NCI-H1694 treated with DMSO at 0.1 percent for 48 hours (cell line): ENCODE measurements at places on chromosomes 1 and 21.

GRCh38 chr1:41371630-41372599, 10.7 kb downstream of the FOXO6 start:
- peak; percentile 78 for DNase-seq

GRCh38 chr1:115839029-115839678, 1.8 kb downstream of the NHLH2 start:
- peak; percentile 73 for DNase-seq

DNA sequence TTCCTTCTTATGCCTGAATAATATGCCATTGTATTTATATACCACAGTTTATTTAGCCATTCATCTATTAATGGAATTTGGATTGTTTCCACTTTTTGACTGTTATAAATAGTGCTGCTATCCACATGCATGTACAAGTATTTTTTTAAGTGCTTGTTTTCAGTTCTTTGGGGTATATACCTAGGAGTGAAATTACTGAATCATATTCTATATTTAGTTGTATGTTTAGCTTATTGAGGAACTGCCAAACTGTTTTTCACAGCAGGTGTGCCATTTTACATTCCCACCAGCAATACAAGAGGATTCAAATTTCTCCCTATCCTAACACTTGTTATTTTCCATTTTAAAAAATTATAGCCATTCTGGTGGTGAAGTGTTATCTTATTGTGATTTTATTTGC, 7.6 kb upstream of the HJV start:
- no peak for DNase-seq

DNA sequence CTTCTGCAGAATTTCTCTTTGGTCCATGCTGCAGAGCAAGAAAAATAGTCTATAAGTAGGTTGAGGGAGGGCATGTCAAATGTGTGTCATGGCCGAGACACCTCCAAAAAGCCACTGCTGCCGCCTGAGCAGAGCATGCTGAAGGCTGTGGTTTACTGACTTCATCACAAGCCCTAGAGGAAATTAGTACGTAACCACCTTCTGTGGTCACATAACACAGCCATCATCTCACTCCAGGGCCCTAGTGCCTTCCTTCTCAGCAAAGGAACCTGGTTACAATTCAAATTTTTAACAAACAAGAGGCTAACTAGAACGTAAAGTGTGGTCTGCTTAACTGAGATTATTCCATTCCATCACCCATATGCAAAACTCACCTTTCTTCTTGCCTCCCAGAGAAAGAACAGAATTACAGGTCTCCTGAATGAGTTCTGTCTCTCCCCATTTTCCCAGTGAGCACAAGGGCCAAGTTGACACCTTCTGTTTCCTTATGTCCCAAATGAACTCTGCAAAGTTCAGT, at the start of gene PTPN22:
Gene PTPN22 (minus strand): TSS at position 116 of the 517 bp plus-strand sequence.
- no peak for DNase-seq

DNA sequence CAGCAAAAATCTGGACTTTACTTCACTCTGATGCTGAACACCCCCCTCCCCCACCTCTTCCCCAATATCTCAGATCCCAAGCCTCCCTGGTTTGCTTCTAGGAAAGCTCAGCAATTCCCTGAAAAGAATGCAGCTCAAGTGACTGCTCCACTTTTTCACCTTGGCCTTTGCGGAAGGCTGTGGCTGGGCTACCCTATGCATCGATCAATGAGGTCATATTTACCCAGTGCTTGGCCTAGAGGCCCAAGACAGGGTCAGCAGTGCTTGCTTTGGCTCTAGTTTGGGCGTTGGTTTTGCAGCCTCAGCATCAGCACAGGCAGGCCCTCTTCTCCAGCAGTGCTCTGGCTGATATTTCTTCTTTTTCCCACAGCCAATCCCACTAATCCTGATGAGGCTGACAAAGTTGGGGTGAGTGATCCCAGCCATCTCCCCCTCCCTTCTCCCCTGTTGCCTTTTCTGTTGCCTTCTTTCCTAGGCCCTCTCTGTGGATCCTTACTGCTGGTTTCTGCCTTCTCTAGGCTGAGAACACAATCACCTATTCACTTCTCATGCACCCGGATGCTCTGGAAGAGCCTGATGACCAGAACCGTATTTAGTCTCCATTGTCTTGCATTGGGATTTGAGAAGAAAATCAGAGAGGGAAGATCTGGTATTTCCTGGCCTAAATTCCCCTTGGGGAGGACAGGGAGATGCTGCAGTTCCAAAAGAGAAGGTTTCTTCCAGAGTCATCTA, 14.2 kb downstream of the FCGR2B start:
- no peak for DNase-seq

GRCh38 chr1:18978706-18979105, 22.2 kb upstream of the IFFO2 start:
- DNase-seq = no peak

- no peak for DNase-seq
Measured at GRCh38 chr1:40421431-40422384, 28.6 kb upstream of the ZFP69B start.

DNA sequence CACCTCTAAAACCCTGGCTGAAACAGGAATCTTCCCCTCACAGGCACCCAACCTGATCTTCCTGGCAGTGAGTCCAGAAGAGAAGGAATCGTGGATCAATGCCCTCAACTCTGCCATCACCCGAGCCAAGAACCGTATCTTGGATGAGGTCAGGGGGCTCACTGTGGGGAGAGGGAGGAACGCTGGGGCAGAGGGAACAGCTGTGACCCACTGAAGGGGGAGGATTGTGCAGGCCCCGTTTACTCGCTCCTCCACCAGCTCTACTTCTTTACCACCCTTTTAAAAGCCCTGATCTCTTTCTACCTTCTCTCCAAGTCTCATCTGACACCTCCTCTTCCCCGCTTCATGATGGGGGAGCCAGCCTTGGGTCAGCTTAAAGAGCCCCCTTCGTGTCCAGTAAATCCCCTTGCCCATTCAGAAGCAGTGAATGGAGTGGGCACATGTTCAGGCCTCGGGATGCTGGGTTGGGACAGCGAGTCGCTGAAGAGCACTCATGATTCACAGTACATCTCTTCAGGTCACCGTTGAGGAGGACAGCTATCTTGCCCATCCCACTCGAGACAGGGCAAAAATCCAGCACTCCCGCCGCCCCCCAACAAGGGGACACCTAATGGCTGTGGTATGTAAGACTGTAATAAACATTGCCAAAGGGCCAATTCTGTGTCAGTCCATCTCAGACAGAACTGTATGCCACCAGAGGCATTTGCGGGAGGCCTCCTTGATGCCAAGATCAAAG, 7.3 kb downstream of the PLEKHO1 start:
- DNase-seq = no peak

DNA sequence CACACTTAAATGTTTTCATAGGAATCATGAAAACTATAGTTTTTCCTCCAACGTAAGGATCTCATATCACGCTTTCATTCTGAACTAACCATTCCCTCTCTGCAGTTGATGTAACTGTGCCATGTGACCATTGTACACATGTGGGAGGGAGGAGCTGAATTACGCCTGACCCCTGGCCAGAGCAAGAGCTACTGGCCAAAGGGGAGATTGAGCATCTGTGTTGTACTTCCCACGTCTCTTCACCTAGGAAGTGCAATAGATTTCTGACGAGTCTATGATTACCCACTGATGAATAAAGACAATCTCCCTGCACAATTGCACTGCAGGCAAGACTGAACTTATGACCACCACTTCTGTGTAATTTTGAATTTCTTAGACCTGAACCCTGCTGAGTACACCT, 24.0 kb downstream of the PTPRC start:
- no peak for DNase-seq

DNA sequence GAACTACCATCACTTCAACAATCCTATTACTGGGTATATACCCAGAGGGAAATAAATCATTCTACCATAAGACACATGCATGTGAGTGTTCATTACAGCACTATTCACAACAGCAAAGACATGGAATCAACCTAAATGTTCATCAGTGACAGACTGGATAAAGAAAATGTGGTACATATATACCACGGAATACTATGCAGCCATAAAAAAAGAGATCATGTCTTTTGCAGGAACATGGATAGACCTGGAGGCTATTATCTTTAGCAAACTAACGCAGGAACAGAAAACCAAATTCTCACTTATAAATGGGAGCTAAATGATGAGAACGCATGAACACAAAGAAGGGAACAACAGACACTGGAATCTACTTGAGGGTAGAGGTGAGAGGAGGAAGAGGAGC, 39.0 kb downstream of the KIAA0319L start:
- no peak for DNase-seq

DNA sequence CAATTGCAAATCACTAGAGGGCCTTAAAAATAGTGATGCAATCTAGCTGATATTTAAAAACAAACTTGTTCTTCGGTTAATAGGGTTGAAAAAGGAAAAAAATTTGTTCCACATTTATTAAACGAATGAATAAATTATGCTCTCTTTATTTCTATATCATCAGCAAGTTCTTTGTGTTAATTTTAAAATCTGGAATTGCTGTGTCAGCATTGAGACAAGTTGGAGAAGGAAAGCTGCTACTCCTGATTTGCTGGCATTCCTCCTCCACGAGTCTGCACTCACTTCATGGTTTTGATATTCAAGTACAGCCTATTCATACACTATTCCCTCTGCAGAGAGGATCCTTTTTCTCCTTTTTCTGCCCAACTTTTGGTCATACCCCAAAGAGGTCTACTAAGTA, 117.6 kb downstream of the MRPL39 start:
- DNase-seq = no peak

DNA sequence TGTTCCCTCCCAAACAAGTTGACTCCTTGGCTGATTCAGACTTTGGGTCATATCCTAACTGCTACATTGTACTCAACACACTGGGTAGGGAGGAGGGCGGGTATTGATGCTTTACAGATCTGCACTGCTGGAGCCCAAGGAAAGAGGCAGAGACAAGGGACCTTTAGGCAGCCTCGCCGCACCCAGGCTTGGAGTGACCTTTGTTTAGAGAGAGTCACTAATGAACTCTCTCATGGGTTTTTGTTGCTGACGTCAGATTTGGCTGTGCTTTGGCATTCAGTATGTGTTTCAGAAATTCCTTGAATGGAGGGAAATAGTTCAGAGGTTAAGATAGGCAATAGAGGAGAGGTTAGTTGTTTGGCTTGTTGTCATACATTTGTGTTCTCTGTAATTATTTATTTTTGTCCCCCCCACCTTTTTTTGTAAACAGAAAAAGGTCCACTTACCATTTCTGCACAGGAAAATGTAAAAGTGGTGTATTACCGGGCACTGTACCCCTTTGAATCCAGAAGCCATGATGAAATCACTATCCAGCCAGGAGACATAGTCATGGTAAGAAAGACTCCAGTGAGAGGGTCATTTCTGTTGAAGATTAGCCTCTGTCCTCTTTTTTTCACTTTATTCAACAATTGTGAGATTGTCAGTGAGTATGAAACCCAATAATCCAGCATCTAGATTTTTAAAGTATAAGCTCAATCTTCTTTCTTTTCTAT, 116.1 kb downstream of the ATP5PO start:
- DNase-seq = no peak

DNA sequence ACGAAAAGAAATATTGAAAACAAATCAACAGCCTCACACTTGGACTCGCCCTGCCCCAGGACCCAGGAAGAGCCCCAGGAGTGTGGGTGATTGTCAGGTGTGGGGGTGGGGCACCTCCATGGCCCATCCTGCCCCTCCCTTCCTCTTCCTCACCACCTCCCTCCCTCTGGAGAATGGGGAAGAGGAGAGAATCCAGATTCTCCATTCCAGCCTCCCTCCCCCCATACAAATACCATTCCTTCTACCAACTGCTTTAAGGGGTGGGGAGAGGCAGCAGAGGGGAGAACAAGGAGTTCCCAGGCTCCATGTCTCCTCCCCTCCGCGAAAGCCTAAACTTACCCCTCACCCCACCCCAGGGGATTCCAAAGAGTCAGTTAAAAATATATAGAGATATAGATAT, 36.7 kb downstream of the MEF2D start:
- no peak for DNase-seq

DNA sequence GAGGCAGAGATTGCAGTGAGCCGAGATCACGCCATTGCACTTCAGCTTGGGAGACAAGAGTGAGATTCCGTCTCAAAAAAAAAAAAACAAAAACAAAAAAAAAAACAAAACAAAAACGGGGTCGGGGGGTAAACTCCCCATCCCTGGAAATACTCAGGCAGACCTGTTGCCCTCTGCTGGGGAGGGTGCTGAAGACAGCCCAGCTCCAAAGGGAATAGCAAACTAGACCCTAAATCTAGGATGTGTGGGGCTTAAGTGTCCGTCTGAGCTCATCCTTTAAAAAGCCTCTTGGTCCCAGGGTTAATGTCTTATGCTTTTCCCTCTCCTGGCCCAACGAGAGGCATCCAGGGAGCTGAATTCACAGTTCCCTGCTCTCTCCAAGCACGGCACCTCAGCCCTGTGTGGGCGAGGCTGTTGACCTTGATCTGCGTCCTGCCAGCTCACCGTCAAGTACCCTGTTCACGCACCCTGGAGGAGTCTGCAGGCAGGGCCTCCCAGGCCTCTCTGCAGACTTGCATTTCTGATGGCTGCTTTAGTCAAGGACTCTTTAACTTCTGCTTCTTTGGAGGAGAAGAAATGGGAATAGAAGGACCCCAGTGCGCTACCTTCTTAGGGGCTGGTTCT, 22.3 kb downstream of the KCND3 start:
- DNase-seq = no peak

- no peak for DNase-seq
Measured at GRCh38 chr1:246226041-246226440, 281.0 kb downstream of the SMYD3 start.

DNA sequence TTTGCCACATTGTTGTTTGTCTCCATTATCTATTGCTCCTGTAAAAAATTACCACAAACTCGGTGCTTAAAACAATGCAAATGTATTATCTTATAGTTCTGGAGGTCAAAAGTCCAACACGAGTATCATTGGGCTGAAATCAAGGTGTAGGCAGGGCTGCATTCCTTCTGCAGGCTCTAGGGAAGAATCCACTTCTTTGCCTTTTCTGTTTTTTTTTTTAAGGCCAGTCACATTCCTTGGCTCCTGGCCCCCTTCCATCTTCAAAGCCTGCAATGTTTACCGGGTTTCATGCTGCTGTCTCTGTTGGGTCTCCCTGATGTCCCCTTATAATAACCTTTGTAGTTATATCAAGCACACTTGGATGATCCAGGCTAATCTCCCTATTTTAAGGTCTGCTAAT, 212.7 kb downstream of the PTBP2 start:
- DNase-seq = no peak
